B cell (primary cell): ENCODE measurements at places on chromosomes 2 and 18. TPM values are rescaled to one million over a fixed set of nuclear protein-coding genes. Genes with fewer than 3 reads are reported as not detected.

- DNase-seq, result no peak
These were observed 277.5 kb downstream of the AFF3 start for GRCh38 chr2:99864561-99865553.

DNA sequence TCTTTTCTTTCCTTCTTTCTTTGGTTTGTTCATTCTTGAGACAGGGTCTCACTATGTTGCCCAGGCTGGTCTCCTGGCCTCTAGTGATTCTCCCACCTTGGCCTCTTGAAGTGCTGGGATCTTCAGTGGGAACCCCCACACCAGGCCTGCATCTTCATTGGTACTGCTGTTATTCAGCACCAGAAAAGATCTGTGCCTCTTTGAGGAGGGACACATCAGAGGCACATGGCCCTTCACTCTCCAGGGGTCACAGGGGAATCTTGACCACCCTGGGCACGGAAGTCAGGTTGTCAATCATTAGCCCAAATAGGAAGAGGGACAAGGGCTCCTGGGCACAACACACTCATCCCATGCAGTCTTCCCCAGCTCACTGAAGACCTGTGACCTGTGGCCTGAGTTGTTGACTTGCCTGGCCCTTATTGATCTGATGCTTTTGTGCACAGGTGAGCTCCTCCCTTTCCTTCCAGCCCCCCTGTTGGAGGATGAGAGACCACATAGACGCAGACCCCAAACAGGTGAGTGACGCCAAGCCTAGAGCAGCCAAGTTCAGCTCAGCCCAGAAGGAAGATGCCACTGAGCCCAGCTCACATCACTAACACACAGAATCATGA lies 33.0 kb upstream of the ODC1 start:
- no peak for DNase-seq

- DNase-seq, result no peak
These were observed 47.2 kb downstream of the C1QL2 start for GRCh38 chr2:119111115-119111975.

The NEU4 gene
- polyA plus RNA-seq, result 0.19 and 1.6 TPM in 2 replicates

The TUBA3E gene
- not detected in 2 replicates for polyA plus RNA-seq
